Panc1 (cell line): ENCODE measurements at places on chromosomes 1 and 21.

DNA sequence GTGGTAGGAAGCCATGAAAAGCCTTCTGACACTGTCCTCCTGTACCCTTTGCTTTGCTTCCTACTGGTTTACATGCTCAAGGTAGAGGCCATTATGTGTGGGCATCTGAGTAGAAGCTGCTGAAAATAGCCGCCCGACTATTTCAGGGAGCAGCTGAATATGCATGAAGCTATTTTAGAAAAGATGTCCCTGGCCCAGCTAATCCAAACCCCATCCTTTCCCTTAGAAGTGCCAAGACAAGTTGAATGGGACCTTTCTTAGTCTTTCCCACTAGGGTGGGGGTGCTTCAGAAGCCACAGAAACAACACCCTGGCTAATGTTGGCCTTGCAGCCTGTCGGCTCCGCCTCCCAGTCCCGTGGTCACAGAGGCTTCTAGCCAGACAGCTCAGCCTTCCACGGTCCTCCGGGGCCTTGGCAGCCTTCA lies 205.1 kb upstream of the EDN2 start:
- H3K4me1 ChIP-seq, result no peaks in the 10 kb centered on the region
- no peak for DNase-seq
- H3K27me3 ChIP-seq, result no peaks in the 10 kb centered on the region; the same call in 1 of the 2 replicates
- H3K4me3 ChIP-seq, result no peak overlapping the region
- no peak overlapping the region for H3K27ac ChIP-seq

- no peak overlapping the region for H3K27ac ChIP-seq
- peak overlapping the region; percentile 23 for H3K4me3 ChIP-seq
- H3K27me3 ChIP-seq, result 0 out of 2 replicates have a peak, but pooled peaks cover 3% of the 10 kb centered on the region
- H3K4me1 ChIP-seq, result no peaks in the 10 kb centered on the region
Measured at GRCh38 chr1:89088572-89088971, 23.6 kb upstream of the GBP1 start.

DNA sequence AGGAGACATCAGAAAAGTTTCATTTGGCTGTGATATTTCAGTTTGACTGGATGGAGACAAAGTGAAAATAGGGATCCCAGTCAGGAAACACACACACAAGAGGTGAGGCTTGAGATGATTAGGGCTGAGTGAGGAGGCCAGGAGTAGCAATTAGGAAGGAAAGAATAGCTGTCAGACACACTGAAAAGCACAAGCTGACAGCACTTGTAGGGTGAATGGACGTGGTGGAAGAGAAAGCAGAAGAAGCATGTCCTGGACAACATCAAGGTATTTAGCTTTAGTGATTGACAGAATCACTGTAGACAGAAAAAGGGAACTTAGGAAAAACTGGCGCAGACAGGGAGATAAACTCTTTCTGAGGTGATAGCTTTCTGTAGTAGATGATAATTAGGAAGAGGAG lies 347.7 kb downstream of the TGFB2 start:
- no peak for DNase-seq
- H3K4me1 ChIP-seq, result peaks cover 9% of the 10 kb centered on the region; the same call in 1 of the 2 replicates
- H3K36me3 ChIP-seq, result no peaks in the 10 kb centered on the region
- H3K4me3 ChIP-seq, result no peak overlapping the region

- H3K4me3 ChIP-seq, result no peak overlapping the region
- no peaks in the 10 kb centered on the region for H3K36me3 ChIP-seq
- H3K27me3 ChIP-seq, result no peaks in the 10 kb centered on the region
- DNase-seq, result no peak
- no peak overlapping the region for H3K27ac ChIP-seq
- no peaks in the 10 kb centered on the region for H3K4me1 ChIP-seq
Measured at GRCh38 chr1:22553991-22554522, 9.2 kb upstream of the EPHA8 start.

GRCh38 chr1:184289825-184290550 lies 96.8 kb upstream of the C1orf21 start:
- no peak overlapping the region for H3K4me3 ChIP-seq
- H3K36me3 ChIP-seq, result no peaks in the 10 kb centered on the region
- no peak for DNase-seq
- H3K27ac ChIP-seq, result no peak overlapping the region

GRCh38 chr1:213891989-213892902 lies 95.5 kb upstream of the PROX1 start:
- no peak for DNase-seq
- no peaks in the 10 kb centered on the region for H3K36me3 ChIP-seq
- no peak overlapping the region for H3K27ac ChIP-seq
- H3K27me3 ChIP-seq, result no peaks in the 10 kb centered on the region; the same call in 1 of the 2 replicates

DNA sequence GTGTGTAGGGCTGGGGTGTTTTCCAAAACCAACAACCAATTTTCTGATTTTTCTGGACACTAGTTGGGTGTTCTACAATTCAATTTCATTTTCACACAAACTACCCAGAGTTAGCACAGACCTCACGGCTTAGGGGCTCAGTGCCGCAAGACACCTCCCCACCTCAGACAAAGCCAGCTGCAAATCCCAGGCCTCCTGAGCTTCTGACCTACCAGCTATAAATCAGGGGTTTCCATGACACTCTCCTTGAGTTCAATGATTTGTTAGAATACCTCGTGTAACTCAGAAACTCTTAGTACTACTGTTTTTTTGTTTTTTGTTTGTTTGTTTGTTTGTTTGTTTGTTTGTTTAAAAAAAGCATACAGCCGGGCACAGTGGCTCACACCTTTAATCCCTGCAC lies 28.7 kb upstream of the FAM89A start:
- H3K4me3 ChIP-seq, result no peak overlapping the region
- H3K36me3 ChIP-seq, result no peaks in the 10 kb centered on the region
- DNase-seq, result no peak
- no peaks in the 10 kb centered on the region for H3K4me1 ChIP-seq
- no peak overlapping the region for H3K27ac ChIP-seq
- no peaks in the 10 kb centered on the region; the same call in 1 of the 2 replicates for H3K27me3 ChIP-seq

- H3K4me3 ChIP-seq, result peak overlapping the region; percentile 44
- peaks cover 33% of the 10 kb centered on the region for H3K4me1 ChIP-seq
- peak overlapping the region; percentile 86 for H3K27ac ChIP-seq
Measured at GRCh38 chr1:207825719-207826556, 74.1 kb downstream of the CD46 start.

GRCh38 chr1:58283388-58284224 lies 262.9 kb downstream of the OMA1 start:
- no peak for DNase-seq
- no peak overlapping the region for H3K4me3 ChIP-seq
- H3K36me3 ChIP-seq, result no peaks in the 10 kb centered on the region
- no peak overlapping the region for H3K27ac ChIP-seq
- H3K4me1 ChIP-seq, result no peaks in the 10 kb centered on the region

- peaks cover 3% of the 10 kb centered on the region; the same call in 1 of the 2 replicates for H3K27me3 ChIP-seq
- H3K4me3 ChIP-seq, result no peak overlapping the region
- DNase-seq, result no peak
- H3K36me3 ChIP-seq, result no peaks in the 10 kb centered on the region
- peaks cover 5% of the 10 kb centered on the region; the same call in 1 of the 2 replicates for H3K4me1 ChIP-seq
Measured at GRCh38 chr1:204284929-204285328, 71.1 kb upstream of the GOLT1A start.

GRCh38 chr1:53125623-53126360 lies 16.6 kb downstream of the SLC1A7 start:
- no peak overlapping the region for H3K4me3 ChIP-seq
- peaks cover 5% of the 10 kb centered on the region for H3K4me1 ChIP-seq
- H3K27me3 ChIP-seq, result no peaks in the 10 kb centered on the region
- H3K36me3 ChIP-seq, result no peaks in the 10 kb centered on the region
- DNase-seq, result no peak

- no peaks in the 10 kb centered on the region for H3K27me3 ChIP-seq
- H3K27ac ChIP-seq, result no peak overlapping the region
- peaks cover 16% of the 10 kb centered on the region for H3K36me3 ChIP-seq
- no peak for DNase-seq
Measured at GRCh38 chr1:184708084-184708676, 46.5 kb downstream of the EDEM3 start.

DNA sequence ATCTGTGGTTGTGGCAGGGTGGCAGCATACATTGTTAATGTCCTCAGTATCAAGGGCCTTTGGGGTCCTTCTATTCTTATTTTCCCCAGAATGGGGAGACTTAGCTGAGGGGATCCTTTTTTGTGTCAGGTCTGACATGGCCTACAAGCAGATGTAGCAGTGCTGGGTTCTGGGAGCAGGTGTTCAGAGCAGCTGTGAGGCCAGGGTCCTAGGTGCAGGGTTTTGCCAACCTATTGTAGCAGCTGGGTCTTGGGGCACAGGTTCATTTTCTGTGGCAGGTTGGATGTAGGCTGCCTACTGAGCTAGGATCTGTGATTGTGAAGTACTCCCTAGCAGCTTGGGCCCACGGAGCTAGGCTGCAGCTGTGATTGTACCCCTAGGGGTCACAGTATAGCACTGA lies 60.1 kb downstream of the DIPK1A start:
- H3K4me1 ChIP-seq, result no peaks in the 10 kb centered on the region
- no peak for DNase-seq
- H3K36me3 ChIP-seq, result no peaks in the 10 kb centered on the region
- H3K27me3 ChIP-seq, result no peaks in the 10 kb centered on the region
- no peak overlapping the region for H3K27ac ChIP-seq

- H3K4me3 ChIP-seq, result no peak overlapping the region
- no peaks in the 10 kb centered on the region for H3K4me1 ChIP-seq
- no peak overlapping the region for H3K27ac ChIP-seq
- DNase-seq, result no peak
Measured at GRCh38 chr1:202835548-202836072, 24.9 kb downstream of the PCAT6 start.

DNA sequence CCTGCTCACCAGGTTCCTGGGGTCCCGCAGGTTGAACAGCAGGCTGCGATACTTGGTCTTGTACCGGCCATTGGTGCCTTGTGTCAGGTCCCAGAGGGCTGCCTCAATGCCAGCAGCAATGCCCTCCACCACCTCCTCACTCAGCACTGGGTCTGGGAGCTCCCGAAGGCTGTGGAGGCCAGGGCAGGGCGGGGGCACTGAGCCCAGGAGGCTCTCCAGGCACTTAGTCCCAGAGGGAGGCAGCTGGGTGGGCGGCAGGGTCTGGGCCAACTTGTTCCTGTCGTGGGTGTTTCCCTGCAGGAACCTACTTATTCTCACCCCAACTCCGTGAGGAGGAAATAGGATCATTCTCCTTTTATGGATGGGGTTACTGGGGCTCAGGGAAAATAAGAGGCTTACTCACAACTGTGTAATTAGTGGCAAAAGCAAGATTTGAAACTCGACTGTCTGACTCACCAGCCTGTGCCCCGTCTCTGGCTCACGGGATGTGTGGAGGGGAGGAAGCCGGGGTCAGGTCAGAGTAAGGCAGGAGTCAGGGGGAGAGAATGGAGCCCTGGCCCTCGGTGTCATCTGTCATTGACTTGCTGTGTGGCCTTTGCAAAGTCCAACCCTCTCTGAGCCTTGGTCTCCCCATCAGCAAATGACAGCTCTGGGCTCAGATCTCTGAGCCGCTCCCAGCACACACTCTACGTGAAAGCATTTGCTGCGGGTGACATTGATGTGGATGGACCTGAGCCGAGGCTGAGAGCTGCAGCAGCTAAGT lies 17.2 kb downstream of the SPOCD1 start:
- peak overlapping the region; percentile 29 for H3K4me3 ChIP-seq
- H3K27ac ChIP-seq, result no peak overlapping the region
- peak; percentile 42 for DNase-seq
- no peaks in the 10 kb centered on the region for H3K27me3 ChIP-seq
- H3K36me3 ChIP-seq, result no peaks in the 10 kb centered on the region

DNA sequence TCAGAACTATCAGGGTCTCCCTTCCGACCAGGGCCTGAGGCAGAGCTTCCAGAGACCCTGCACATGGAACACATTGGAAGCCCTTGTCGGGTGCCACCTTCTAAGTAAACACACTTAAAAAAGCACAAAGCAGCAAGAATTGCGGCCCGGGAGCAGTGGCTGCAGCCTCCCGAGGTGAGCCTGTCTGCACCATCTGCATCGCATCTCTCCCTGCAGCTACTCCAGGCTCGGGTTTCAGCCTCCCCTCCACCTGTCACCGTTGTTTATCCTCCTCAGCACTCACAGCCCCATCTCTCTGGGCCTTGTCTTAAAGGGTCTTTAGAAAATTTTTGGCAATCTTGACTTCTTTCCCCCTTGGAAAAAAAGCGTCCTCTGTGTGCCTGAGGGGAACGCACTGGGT lies 95.1 kb upstream of the ARHGEF16 start:
- no peaks in the 10 kb centered on the region for H3K36me3 ChIP-seq
- no peaks in the 10 kb centered on the region for H3K27me3 ChIP-seq
- no peak overlapping the region for H3K4me3 ChIP-seq
- H3K27ac ChIP-seq, result no peak overlapping the region

GRCh38 chr1:212242288-212242984 lies 42.8 kb upstream of the PPP2R5A start:
- DNase-seq, result no peak
- H3K27me3 ChIP-seq, result no peaks in the 10 kb centered on the region
- H3K4me3 ChIP-seq, result no peak overlapping the region
- no peaks in the 10 kb centered on the region for H3K4me1 ChIP-seq
- no peaks in the 10 kb centered on the region for H3K36me3 ChIP-seq
- H3K27ac ChIP-seq, result no peak overlapping the region

DNA sequence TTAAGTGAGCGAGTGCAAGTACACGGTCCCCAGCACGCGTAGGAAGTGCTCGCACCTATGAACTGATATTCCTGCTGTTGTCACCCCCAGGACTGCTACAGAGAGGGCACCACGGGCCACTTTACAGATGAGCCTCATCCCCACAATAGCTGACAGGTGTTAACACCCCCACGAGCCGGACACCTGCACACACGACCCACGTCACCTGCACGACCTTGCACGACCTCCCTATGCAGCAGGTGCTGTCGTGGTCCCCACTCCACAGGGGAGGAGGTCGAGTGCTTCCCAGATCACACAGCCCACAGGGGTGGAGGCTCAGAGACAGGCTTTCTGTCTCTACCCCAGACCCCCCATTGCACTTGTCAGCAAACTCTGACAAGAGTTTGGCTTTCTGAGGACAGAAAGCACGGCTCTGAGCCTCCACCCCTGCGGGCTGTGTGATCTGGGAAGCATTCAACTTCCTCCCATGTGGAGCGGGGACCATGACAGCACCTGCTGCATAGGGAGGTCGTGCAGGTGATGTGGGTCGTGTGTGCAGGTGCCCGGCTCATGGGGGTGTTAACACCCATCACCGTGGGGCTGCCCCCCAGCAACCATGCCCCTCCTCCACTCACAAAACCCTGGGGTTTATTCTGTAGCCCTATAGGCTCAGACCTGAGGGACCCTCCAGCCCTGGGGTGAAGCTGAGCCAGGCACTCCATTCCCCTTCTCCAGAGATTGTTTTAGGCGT lies 80.8 kb downstream of the MATN1 start:
- no peak overlapping the region for H3K27ac ChIP-seq
- H3K36me3 ChIP-seq, result no peaks in the 10 kb centered on the region
- H3K4me1 ChIP-seq, result no peaks in the 10 kb centered on the region
- H3K4me3 ChIP-seq, result no peak overlapping the region
- H3K27me3 ChIP-seq, result peaks cover 16% of the 10 kb centered on the region

GRCh38 chr21:34648739-34649297 lies 20.0 kb upstream of the CLIC6 start:
- no peaks in the 10 kb centered on the region for H3K4me1 ChIP-seq
- H3K27me3 ChIP-seq, result peaks cover 5% of the 10 kb centered on the region
- H3K36me3 ChIP-seq, result no peaks in the 10 kb centered on the region
- no peak overlapping the region for H3K27ac ChIP-seq

GRCh38 chr1:7831458-7831857 lies 21.4 kb downstream of the UTS2 start:
- no peaks in the 10 kb centered on the region for H3K27me3 ChIP-seq
- peaks cover 2% of the 10 kb centered on the region; the same call in 1 of the 2 replicates for H3K36me3 ChIP-seq
- no peak overlapping the region for H3K4me3 ChIP-seq
- no peak for DNase-seq
- H3K4me1 ChIP-seq, result no peaks in the 10 kb centered on the region
- no peak overlapping the region for H3K27ac ChIP-seq

GRCh38 chr1:6048179-6048867 lies 2.6 kb downstream of the KCNAB2 start:
- H3K4me3 ChIP-seq, result no peak overlapping the region
- H3K4me1 ChIP-seq, result no peaks in the 10 kb centered on the region
- H3K36me3 ChIP-seq, result no peaks in the 10 kb centered on the region
- no peak overlapping the region for H3K27ac ChIP-seq
- no peak for DNase-seq
